Cardiac ventricle fibroblast (primary cell): ENCODE measurements at places on chromosomes 13 and 19. TPM values are rescaled to one million over a fixed set of nuclear protein-coding genes. Genes with fewer than 3 reads are reported as not detected.

The IZUMO2 gene
- not detected in 2 replicates for total RNA-seq

The PRR22 gene
- 0.37 and 0.98 TPM in 2 replicates for total RNA-seq

The NEK5 gene
- total RNA-seq: 0.06 TPM in 1 of 2 replicates, not detected in the other

The ZNF723 gene
- total RNA-seq: not detected in 2 replicates

The PRODH2 gene
- not detected in 2 replicates for total RNA-seq

The PTGIR gene
- total RNA-seq: 5.9 and 8.2 TPM in 2 replicates

The VAV1 gene
- not detected in 2 replicates for total RNA-seq

The S1PR5 gene
- not detected in 2 replicates for total RNA-seq

The LGALS14 gene
- not detected in 2 replicates for total RNA-seq

The MTMR6 gene
- total RNA-seq: 9.9 and 10.0 TPM in 2 replicates

The ZNF439 gene
- 1.1 and 2.2 TPM in 2 replicates for total RNA-seq

The WASF3 gene
- 14.4 and 17.8 TPM in 2 replicates for total RNA-seq

The ZNF560 gene
- total RNA-seq: not detected in 2 replicates

The ARHGAP33 gene
- 0.44 and 2.0 TPM in 2 replicates for total RNA-seq

The GRIN2D gene
- total RNA-seq: 2.1 and 2.4 TPM in 2 replicates

The ICAM4 gene
- 0.10 and 0.50 TPM in 2 replicates for total RNA-seq

The LSR gene
- 1.2 and 1.4 TPM in 2 replicates for total RNA-seq

The KRTDAP gene
- total RNA-seq: not detected in 2 replicates

The SHISA2 gene
- 0.06 TPM in 1 of 2 replicates, not detected in the other for total RNA-seq

The KCNRG gene
- 0.44 and 3.0 TPM in 2 replicates for total RNA-seq

The DIRAS1 gene
- 0.54 and 2.0 TPM in 2 replicates for total RNA-seq

The APOE gene
- 11,373 and 11,693 TPM in 2 replicates for total RNA-seq

The GZMM gene
- total RNA-seq: not detected in 2 replicates

The USPL1 gene
- 12.3 and 18.6 TPM in 2 replicates for total RNA-seq

The LPAR2 gene
- total RNA-seq: 0.81 and 2.0 TPM in 2 replicates

The IL12RB1 gene
- total RNA-seq: not detected in 2 replicates

The SERP2 gene
- total RNA-seq: 2.7 and 3.4 TPM in 2 replicates

The ADPRHL1 gene
- total RNA-seq: 0.75 and 2.7 TPM in 2 replicates

The RCBTB1 gene
- 9.4 and 9.9 TPM in 2 replicates for total RNA-seq

The LRRC4B gene
- total RNA-seq: 0.06 TPM in 1 of 2 replicates, not detected in the other

The KLK12 gene
- not detected in 2 replicates for total RNA-seq

The ATXN8OS gene
- not detected in 2 replicates for total RNA-seq

The KASH5 gene
- total RNA-seq: not detected in 2 replicates

The SLITRK5 gene
- total RNA-seq: under 0.01 TPM in 1 of 2 replicates, not detected in the other

The ZNF575 gene
- total RNA-seq: 0.15 and 0.25 TPM in 2 replicates

The CLASRP gene
- total RNA-seq: 27.3 and 51.9 TPM in 2 replicates

The TPTE2 gene
- not detected in 2 replicates for total RNA-seq

The IGFL4 gene
- not detected in 2 replicates for total RNA-seq

The NLRP4 gene
- not detected in 2 replicates for total RNA-seq

The DACT3 gene
- total RNA-seq: 7.3 and 8.4 TPM in 2 replicates

The LILRB1 gene
- not detected in 2 replicates for total RNA-seq

The CEBPA gene
- 5.7 and 8.1 TPM in 2 replicates for total RNA-seq

The AP2S1 gene
- total RNA-seq: 166 and 197 TPM in 2 replicates

The U2AF2 gene
- total RNA-seq: 86.1 and 111 TPM in 2 replicates

The MEIS3 gene
- total RNA-seq: 20.4 and 27.8 TPM in 2 replicates

The C5AR1 gene
- total RNA-seq: 0.05 TPM in 1 of 2 replicates, not detected in the other

The NBEA gene
- total RNA-seq: 0.83 and 2.0 TPM in 2 replicates

The KLK6 gene
- total RNA-seq: not detected in 2 replicates

The CCNA1 gene
- total RNA-seq: 0.37 and 1.0 TPM in 2 replicates

The ZNF625 gene
- 4.2 and 4.3 TPM in 2 replicates for total RNA-seq

The CYP4F12 gene
- 0.34 and 0.69 TPM in 2 replicates for total RNA-seq

The ZNF71 gene
- total RNA-seq: 4.4 and 6.1 TPM in 2 replicates
